ENCODE measurements at places on chromosomes 2 and 18.

DNA sequence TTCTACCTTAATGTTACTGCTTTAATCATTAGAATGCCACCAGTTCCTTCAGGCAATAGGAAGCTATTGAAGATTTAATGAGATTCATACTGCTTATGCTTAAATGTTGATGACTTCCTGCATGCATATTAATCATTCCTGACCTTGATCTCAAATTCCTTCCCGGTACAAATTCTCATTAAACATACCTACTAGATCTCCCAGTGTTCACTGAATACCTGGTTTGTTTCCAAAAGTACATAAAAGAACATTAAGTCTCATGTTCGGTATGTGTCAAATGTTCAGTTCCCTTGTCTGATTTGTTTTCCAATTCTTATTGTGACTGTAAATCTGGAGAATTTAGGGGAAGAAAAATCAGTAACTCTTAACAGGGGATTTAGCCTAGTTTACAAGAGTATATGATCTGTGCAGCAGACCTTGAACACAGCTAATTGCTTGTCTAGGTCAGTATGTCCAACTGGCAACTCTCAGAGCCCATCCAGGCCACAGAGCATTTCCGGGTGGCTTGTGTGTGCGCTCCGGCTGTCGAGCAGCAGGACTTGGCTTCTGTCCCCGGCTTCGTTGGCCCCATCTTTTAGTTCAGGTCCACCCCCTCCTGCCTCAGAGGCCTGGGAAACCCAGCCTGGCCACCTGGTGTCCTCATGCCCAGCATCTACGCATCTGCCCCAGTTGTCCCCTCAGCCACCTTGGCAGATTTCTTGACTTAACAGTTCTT lies 13.1 kb downstream of the METAP1D start:
- DNase-seq = no peak

GRCh38 chr18:79943608-79944125 lies 7.8 kb downstream of the SLC66A2 start:
- no peak for DNase-seq

DNA sequence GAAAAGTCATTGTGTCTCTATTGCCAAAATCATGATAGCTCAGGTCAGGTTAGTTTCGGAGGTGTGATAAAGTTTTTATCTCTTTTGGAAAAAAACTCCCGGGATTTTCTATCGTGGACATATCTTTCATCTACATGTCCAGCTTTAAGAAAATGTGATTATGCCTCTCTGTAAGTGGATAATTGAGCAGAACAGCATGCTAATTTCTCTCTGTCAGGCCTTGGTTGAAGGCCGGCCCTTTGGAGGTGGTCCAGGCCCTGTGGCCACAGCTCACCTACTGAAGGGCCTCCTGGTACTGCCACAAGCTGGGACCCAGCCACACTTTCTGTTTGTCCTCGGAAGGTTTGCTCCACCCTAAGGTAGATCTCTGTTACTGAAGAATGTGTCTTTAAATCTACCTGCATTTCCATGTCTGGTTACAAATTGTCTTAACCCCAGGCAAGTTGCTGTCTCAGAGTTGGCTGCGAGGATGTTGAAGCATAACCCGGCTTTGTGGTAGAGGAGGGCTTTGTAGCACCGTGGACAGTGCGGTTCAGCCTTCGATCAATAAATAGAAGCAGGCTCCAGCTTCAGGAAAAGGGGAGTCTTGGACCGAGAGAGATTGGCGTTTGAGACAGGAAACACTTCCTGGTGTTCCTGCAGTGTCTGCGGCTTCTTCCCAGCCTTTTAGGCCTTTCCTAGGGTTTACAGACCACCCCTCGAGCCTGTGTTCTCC lies 25.5 kb downstream of the TCF7L1 start:
- no peak for DNase-seq

DNA sequence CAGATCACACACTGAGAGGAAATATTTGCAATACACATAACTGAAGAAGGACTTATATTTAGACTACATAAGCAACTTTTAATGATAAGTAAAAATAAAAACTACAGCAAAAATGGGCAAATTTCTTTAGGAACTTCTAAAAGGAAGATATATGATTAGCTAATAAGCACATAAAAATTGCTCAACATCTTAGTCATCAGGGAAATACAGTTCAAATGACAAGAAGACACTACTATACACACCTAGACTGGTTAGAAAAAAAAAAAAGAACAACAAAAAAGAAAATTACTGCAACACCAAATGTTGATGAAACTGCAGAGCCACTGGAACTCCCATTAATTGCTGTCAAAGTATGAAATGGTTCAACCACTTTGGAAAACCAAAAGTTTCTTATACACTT lies 1247.5 kb upstream of the ACVR2A start:
- no peak for DNase-seq

- no peak for DNase-seq
Observed at GRCh38 chr2:239028253-239028619, 180.4 kb downstream of the TWIST2 start.

- DNase-seq = no peak
Observed at GRCh38 chr18:6793455-6793854, 63.9 kb downstream of the ARHGAP28 start.

DNA sequence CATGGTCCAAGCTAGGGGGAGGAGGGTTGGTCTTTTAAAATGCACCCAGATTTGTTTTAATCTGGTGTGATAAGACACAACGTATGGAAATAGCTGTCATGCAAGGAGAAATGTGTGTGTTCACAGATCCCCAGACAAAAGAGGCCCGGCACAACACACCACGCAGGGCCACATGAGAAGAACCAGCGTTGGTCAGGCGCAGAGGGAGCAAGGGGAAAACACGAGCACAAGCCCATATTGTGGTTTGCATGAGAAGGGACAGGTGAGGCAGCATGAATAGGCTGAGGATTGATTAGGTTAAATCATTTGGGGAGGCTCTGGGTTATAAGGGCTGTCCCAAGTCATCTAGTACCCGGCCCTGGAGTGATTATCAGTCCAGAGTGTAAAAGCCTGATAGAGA lies 272.5 kb upstream of the NCKAP5 start:
- no peak for DNase-seq

DNA sequence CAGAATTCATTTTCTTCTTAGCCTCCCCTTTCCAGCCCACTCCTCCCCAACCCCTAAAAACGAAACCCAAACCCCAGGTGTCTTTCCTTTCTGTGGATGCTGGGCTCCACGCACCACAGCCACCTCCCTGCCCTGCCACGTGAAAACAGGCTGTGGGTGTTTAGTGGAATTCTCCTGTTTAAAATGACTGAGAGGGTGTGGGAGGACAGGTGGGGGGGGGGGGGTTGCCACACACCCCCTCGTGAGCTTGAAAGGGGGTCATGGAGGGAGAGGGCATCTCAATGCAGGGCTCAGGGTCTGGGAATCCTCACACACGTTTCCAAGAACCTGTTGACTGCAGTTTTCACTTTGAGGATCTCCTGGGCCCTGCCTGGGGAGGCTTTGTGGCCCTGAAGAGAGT lies 110.3 kb downstream of the FAM210A start:
- no peak for DNase-seq

GRCh38 chr18:65091744-65092329 lies 659.0 kb upstream of the CDH7 start:
- DNase-seq = no peak

DNA sequence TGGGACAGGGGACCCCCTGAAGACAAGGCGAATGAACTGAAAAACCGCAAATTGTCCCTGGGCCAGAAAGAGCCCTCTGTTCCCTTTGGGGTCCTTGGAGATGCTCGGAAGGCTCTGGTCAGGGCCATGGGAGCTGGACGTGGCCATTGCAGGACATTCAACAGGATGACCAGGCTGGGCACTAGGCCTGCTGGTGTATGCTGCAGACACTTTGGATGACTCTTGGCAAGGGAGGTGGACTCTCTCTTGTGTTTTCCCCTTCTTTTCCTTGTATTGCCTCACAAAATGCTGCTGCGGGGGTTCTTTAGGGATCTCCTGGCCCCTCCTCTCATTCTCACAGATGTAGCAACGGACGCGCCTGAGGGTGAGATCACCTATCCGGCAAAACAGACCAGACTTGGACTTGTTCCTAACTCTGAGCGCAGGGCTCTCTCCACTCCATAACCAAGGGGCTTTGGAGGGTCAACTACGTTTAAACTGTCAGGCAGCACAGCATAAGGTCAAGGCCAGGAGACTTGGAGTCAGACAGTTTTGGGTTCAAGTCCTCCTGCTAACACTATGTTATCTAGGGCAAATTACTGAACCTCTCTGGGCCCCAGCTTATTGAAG lies 41.8 kb upstream of the SH3RF3 start:
- DNase-seq = no peak

DNA sequence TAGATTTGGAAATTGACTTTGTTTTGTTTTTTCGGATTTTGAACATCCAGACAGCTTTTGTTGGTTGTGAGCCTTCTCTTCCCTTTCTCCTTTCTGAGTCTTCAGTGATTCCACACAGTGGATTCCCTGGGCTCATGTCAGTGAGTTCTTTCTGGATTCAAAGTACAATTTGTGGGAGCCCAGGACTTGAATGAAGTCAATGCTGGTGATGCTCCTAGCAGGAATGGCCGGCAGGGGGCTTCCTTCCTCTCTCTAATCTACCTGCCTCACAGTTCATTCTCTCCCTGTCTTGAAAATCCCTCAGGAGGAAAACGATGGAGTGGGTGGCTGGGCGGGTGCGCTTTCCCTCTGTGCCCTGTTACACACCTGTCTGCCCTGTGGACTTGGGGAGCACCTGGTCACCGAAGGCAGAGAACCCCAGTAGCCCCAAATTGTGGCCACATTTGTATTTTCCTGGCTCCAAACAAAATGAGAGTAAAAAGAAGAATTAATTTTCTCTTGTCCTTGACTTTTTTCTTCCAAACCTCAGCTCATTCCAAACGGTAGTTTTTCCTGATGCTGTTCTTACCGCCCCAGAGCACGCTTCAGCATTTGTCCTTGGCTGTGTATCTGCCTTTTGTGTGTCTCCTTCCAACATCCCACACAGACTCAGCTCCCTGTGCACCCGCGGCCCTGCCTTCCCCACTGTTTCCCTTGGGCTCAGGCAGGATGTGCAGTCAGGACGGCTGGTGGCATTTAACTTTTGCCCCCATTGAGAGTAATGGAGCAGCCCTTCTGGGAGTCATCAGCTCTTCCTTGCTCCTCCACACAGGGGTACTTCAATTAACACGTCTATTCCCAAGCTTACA lies 86.6 kb downstream of the MARCO start:
- DNase-seq = no peak

DNA sequence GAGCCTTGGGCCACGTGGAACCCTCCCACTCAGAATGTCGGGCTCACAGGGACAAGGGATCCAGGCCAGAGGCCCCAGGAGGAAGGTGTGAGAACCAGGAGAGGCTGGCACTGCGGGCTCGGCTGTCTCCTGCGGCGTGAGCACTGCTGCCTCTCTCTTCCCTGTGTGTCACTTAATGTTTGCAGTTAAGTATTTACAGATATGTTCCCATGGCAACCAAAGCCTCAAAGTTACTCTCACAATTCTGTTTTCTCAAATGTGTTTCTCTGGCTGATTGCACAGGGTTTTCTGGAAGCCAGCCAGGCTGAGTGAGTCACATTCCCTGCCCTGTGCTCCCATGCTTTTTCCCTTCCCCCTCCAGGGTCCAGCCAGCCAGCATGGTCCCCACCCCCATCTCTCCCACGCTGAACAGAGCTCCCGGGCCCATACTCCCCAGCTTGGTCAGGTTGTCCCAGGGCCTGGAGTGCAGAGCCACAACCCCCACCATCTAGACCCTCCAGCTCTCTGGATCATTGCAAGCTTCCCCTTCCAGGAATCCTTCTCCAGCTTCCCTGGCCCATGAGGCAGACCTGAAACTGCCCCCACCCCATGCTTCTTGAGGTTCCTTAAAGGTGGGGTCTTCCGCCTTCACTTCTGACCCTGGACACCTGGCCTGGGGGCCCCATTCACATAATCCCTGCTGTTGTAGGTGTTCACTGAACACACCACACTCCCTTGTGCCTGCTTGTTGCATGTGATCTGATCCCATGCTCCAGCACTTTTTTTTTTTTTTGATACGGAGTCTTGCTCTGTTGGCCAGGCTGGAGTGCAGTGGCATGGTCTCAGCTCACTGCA lies 265.9 kb downstream of the CELF4 start:
- DNase-seq = no peak

DNA sequence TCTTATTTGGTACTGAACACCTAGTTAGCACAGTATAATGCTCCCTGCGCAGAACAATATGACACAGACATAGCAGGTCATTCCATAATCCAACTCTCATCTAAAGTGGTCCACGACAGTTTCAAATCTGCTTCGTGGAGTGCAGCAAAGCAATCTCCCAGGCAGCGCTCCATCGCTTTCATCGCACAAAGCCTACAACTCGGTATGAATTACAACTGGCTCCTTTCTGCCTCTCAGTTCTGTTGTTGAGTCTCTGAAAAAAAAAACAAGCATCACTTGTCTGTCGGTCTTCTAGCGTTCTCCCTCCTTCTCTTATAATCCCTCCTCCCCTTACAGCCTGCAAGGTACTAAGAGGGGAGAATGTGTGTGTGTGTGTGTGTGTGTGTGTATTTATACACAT lies 123.5 kb downstream of the FIGN start:
- DNase-seq = no peak

DNA sequence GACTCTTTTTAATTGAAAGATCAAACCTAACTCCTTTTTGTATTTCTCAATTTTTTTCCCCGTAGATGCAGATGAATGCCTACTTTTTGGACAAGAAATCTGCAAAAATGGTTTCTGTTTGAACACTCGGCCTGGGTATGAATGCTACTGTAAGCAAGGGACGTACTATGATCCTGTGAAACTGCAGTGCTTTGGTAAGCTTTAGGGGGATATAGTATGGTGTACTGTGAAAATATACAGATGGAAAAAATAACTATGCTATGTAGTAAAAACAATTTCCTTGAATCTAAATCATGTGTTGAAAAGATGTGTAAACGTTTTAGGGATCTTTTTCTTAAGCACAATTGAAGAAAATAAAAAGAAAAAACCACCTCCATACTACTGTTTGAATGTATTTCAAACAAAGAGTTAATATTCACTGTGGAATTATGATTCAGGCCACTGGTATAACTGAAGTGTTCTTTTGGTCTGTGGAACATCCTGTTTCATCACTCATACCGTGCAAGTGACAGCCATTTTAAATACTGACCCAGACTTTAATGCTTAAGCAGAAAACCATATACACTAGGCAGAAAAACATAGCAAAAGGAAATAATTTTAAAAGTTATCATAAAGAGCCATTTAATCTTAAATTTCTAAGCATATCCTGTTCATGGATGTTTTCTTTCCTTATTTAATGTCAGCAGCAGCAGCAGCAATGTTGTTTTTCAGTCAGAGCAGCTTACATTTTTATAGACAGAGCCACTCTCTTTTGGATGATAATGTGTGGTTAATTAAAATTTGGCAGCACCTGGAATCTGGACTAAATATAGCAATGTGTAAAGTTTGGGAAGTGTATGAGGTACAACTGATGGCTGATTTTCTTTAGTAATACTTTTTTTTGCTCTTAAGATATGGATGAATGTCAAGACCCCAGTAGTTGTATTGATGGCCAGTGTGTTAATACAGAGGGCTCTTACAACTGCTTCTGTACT lies 112.8 kb upstream of the RASGRP3 start:
- no peak for DNase-seq

Data from stimulated activated CD8-positive, alpha-beta memory T cell treated with anti-CD3 and anti-CD28 coated beads, Interleukin-15, amount 100 ng/mL, for 1 hour (primary cell).